ENCODE measurements at places on chromosomes 3 and 15.

- no peak for DNase-seq
Measured at GRCh38 chr3:134315286-134316106, 58.8 kb downstream of the AMOTL2 start.

- DNase-seq, result no peak
Measured at GRCh38 chr3:196012481-196012880, 69.4 kb downstream of the TFRC start.

DNA sequence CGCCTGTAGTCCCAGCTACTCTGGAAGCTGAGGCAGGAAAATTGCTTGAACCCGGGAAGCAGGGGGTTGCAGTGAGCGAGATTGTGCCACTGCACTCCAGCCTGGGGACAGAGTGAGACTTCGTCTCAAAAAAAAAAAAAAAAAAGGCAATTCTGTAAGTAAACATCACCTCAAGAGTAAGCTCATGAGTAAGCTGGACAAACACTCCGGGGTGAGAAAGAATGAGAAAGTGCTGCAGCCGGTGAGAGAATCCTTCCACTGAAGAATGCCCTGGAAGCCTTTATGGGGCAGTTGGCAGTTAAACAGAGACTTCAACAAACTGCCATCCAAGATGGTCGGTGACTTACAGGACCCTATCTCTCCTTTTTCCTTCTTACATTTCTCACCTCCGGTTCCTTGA, 47.5 kb downstream of the FEZF2 start:
- DNase-seq, result no peak

- no peak for DNase-seq
Measured at GRCh38 chr3:13676356-13677017, 127.6 kb downstream of the FBLN2 start.

DNA sequence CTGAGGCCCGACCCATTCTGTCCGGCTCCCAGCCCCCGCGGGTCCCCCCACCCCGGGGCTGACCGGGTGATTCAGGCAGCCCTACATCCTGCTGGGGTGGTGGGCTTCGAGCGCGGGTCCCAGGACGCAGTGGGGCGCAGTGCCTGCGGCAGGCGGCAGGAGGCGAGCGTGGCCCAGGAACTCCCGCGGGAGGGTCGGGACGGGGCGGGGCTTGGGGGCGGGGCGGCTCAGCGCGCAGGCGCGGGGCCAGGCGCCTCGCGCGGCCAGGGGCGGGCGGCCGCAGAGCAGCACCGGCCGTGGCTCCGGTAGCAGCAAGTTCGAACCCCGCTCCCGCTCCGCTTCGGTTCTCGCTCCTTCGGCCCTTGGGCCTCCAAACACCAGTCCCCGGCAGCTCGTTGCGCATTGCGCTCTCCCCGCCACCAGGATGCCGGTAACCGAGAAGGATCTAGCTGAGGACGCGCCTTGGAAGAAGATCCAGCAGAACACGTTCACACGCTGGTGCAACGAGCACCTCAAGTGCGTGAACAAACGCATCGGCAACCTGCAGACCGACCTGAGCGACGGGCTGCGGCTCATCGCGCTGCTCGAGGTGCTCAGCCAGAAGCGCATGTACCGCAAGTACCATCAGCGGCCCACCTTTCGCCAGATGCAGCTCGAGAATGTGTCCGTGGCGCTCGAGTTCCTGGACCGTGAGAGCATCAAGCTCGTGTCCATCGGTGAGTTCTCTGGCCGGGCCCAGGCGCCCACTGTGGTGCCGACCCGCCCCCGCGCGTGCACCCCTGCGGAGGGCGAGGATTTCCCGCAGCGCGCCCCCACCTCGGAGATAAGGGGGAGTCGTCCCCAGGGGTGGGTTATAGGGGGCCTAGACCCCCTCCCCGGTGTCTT, at the start of gene FLNB:
TSS of gene FLNB (plus strand) at position 282 of the 885 bp plus-strand sequence. CDS start at position 425, 143 bp downstream.
- DNase-seq, result no peak

DNA sequence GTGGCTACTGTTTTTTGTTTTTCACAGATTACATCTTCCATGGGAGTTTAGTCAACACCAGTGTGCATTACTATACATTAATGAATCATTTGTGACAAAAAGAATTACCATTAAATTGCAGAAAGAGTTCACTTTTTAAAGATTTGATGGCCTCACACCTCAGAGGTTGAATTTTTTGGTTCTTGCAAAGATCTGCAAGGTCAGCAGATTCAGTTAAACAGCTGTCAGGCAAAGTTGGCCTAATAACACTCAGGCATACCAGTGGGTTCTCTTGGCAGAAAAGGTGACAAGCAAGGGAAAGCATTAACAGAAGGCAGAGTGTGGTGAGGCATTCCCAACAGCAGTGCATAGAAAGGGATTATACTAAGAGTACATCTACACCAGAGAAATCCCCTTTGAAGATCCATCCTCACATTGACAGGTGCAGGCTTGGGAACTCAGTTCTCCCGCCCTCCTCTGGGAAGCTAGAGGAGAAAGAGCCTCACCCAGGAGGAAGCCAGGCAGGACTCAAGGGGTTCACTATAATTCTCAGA, 24.3 kb upstream of the PTX3 start:
- no peak for DNase-seq

DNA sequence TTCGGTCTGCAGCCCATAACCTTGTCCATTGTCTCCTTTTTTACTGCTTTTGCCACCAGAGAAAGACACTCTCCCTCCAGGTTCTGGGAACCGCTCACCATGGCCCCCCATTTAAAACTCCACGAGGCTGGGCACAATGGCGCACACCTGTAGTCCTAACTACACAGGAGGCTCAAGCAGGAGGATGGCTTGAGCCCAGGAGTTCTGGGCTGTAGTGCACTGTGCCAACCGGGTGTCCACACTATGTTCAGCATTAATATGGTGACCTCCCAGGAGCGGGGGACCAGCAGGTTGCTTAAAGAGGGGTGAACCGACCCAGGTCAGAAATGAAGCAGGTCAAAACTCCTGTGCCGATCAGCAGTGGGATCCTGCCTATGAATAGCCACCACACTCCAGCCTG, 28.0 kb upstream of the IDH2 start:
- no peak for DNase-seq

- no peak for DNase-seq
Measured at GRCh38 chr3:141659821-141660613, 78.1 kb upstream of the RNF7 start.

GRCh38 chr3:141229132-141229531, 2.5 kb upstream of the PXYLP1 start:
- DNase-seq, result no peak

DNA sequence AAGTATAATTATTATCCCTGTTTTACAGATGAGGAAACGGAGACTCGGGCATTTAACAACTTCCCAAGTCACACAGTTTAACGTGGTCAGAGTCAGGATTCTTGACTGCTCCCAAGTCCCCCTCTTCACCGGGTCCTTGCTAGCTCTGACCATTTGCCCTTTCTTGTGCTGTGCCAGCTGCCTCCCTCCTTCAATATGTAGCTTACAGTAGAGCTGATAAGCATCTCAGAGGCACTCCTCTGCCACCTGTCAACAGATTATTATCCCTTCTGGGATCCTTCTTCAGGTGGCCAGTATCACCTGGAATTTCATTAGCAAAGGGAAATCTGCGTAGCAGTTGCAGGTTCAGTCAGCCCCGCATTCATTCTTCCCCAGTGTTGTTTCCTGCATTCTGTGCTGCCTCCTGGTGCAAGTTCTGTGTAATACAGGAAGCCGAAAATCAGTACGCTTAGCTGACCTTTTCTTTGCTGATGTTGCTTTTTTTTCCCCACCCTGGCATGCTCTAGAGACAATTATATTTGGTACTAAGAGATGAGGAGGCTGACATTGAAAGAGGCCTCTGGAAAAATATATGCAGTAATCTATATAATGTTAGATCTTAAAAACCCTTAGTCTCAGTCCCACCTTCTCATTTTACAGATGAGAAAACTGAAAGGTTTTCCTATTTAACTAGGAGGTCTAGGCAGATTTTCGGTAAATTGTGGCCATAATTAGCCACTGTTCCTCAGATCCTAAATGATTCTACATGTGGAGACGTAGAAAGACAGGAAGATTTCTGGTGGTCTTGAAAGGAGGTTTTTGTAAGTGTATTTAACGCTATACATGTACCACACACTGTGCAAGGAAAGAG, 24.8 kb downstream of the TMOD2 start:
- DNase-seq, result no peak

DNA sequence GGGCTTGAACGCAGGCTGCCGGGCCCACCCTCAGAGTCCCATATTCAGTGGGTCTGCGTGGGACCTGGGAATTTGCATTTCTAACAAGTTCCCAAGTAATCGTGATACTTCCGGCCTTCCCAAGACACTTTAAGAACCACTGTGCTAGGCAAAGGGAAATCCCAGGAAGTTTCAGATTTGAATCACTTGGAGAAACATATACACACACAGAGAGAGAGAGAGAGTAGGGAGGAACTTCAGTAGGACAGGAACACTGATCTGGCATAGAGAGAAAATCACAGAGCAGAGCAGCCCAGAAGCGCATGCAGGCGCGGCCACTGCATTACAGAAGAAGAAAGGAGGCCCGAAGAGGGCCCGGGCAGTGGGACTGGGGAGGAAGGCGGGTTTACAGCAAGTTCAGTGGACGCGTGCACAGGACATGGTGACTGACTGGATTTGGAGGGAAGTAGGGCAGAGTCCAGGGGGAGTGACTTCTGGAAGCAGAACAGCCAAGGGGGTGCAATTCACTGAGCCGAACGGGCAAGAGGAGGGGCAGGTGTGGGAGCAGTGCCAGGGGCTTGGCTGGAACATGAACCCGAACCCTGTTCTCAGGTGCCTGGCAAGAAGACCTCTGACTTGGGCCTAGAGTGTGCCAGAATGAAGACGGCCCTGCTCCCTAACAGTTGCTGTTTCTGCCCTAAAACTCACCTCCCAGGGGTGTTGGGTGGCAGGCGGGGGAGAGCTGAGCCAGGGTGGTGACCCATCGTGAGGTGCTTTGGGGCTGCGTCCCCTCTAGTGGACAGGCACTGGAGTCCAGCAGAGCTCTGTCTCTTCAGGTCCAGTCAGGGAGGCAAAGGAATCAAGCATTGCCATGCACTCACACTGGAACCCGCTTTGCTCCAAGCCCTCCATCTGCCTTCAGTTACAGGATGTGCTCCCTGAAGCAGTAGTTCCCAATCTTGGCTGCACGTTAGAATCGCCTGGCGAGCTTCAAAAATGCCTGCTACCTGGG, 101.3 kb upstream of the HES1 start:
- DNase-seq, result no peak

DNA sequence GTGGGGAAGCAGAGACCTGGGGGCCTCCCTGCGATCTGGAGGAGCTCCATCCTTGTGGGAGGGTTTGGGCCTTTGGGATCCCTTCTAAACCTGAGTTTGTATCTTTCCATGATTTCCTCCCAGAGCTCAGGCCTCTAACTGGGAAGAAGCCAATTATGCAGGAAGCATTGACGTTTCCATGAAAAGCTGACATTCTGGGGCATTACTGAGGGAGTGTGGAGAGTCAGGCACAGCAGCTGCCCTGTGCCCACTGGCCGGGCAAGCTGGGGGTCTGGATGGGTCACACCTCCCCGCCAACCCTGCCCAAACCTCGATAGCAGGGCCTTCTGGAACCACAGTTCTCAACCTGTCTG, 74.9 kb downstream of the EFCAB12 start:
- DNase-seq, result no peak

DNA sequence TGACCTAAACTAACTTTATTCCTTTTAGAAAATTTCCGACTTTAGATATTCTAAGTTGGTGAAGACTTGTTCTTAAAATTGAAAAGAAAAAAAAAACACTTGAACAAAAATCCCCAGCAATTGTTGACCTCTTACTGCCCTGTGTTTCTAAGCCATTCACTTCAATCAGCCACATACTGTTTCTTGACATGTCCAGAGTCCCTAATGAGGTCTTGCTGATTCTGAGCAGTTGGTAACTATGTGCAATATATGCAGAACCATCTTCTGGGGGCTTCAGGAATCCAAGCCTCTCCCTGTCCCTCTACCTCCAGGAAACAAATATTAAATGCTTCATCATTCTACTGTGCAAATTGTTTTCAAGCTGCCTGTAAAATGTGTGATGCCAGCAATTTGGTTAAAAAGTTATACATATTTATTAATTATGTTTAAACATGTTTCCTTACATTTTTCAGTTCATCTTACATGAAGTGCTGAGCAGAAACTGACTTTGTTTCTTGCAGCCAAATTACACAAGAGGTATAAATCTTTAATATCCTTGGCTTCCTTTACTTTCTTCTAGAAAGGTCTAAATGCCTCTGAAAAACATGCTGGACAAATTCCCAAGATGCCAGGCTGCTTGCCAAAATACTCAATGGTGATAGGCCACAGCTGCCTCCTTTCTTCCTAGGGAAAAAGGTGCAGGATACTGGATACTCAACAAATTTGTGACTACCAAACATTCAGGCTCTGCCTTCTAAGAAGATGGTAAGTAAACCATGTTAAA, 19.8 kb upstream of the GYG1 start:
- DNase-seq, result no peak

GRCh38 chr3:119808843-119809242, 26.9 kb downstream of the NR1I2 start:
- no peak for DNase-seq

GRCh38 chr3:45848392-45848791, 6.5 kb upstream of the LZTFL1 start:
- no peak for DNase-seq

- no peak for DNase-seq
Measured at GRCh38 chr3:47425383-47425778, 44.6 kb downstream of the PTPN23 start.

DNA sequence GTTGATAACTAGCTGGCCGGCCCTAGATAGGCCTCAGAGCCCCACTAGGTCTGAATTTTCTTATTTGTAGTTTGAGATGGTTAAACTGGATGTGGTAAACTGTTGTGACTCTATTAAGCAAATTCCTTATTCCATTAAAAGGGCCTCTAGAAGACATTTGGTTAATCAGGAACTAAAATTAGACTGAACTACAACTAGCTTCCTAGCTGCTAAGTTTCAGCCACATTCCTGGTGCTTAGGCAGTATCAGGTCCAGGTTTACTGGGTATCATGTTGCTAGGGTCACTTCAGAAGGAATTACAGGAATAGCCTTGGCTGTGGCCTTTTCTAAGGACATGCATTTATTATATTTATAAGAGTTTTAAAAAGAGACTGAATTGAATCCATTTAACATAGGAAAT, 136.3 kb downstream of the PLD1 start:
- DNase-seq, result no peak

DNA sequence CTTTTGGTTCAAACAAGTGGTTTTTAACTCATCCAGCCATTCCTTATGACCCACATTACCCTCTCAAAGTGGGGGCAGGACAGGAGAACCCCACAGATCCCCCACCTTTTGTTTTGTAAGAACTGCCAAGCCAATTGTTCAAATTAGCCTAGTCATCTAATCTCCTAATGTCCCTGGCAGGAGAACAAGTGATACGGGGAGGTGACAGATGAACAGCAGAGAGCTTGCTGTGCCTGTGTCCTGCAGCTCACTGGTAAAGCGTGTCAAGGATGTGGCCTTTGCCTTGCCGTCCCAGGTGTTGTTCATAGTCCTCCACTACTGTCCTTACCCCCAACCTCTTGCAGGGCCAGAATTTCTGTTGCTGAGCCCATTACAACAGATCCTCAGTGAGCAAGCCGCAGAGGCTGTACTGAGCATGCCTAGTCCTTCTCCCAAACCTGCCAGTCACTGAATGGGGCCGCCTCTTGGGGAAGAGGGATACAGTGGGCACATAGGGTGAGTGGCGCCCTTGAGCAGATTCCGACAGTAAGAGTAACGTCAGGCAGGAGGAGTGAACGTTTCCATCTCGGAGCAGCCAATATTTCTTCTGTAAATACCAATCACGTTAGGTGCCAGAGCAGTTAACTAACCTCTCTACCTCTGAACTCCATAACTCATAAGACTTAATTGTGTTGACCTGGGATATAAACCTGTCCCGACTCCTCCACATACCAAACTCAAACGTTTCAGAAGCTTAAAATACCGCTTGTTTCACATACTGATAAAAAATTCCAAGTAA, 87.4 kb downstream of the ITPR1 start:
- DNase-seq, result no peak
